ENCODE measurements at places on chromosomes 12 and 14.

- DNase-seq: no peak
These were observed 16.1 kb downstream of the TNFAIP2 start for GRCh38 chr14:103139132-103140025.

- no peak for DNase-seq
These were observed 89.9 kb downstream of the BICD1 start for GRCh38 chr12:32196250-32197198.

DNA sequence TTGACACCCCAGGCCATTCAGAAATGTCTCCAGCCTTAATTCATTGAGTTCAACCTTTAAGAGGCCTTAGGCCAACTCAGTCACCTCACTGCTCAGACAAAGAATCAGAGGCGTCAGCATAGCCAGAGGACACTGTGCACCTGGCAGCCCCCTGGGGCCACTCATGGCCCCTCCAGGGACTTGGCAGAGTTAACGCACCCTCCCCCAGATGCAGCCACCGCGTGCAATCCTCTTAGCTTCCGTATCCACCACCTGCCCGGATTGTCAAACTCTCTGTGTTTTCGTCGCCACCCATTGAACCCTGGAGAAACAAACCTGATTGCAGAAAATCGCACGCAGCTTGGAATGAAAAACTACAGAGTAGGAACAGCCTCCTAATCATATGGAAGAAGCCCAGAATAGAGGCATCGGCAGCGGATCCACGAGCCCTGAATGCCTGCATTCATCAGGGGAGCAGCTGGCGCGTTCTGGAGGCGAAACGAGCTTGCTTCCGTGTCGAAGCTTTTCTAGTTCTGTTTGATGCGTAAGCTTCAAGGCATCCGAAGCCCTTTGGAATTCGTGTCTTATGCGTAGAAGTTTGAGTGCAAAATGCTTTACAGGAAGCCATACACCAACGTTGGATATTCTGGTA lies 22.4 kb downstream of the BRI3BP start:
- DNase-seq: no peak

- peak; percentile 46 for DNase-seq
These were observed 9.4 kb downstream of the LHX5 start for GRCh38 chr12:113462117-113462774.

GRCh38 chr12:112446008-112446725 lies 27.4 kb downstream of the PTPN11 start:
- DNase-seq: no peak

- no peak for DNase-seq
These were observed 34.7 kb downstream of the BCL11B start for GRCh38 chr14:99237288-99237687.

- no peak for DNase-seq
These were observed 11.2 kb downstream of the SERPINA1 start for GRCh38 chr14:94376976-94377865.

- no peak for DNase-seq
These were observed 6.6 kb downstream of the MYH7 start for GRCh38 chr14:23428686-23429495.

- DNase-seq: no peak
These were observed 145.3 kb downstream of the SSPN start for GRCh38 chr12:26340649-26341048.

DNA sequence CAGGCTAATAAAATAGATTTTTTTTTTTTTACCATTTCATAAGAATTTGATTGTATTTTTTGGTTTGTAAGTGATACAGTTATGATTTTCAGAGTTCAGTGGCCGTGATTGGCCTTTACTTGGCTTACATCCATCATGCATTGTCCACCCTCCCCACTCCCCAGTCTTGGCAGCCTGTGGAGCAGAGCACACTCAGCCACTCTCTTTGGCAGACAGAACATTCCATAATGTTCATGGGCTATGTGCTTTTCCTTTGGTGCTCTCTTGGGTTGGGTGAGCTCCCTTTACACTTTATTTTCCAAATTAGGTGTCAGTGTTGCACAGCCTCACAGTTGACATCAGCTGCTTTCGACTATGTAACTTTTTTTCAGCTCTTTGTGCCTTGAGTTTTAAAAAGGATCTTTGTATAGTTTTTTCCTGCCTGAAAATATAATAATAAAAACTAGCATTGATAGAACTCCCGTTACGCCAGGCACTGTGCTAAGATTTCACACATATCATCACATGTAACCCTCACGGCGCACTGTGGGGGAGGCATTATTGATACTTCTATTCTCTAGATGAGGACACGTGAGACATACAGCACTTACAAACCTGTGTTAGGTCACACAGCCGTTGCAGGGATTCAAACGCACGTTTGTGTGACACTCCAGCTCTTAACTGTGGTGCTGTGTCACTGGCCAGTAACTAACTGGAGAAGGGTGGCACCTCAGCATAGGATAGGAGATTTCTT lies 21.5 kb downstream of the SUDS3 start:
- no peak for DNase-seq

Data from stimulated activated CD4-positive, alpha-beta T cell treated with anti-CD3 and anti-CD28 coated beads, TNF-alpha, amount 100 ng/mL, for 48 hours (primary cell).